ENCODE measurements at places on chromosomes 5 and 9.

DNA sequence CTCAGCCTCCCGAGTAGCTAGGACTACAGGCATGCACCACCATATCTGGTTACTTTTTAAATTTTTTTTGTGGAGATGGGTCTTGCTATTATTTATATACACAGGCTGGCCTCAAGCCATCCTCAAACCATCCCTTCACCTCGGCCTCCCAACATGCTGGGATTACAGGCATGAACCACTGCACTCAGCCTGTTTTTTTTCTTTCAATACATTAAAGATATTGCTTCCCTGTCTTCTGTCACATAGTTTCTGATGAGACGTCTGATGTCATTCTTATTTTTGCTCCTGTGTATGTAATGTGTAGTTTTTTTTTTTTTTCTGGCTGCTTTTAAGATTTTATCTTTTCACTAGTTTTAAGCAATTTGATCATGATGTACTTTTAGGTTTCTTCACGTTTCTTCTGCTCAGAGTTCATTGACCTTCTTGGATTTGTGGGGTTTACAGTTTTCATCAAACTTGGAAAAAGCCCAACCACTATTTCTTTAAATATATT is 11.4 kb upstream of the RGS3 start:
- no peaks in the 10 kb centered on the region for H3K27me3 ChIP-seq
- no peak overlapping the region for H3K4me3 ChIP-seq
- DNase-seq: no peak
- no peaks in the 10 kb centered on the region for H3K36me3 ChIP-seq

- no peaks in the 10 kb centered on the region for H3K4me1 ChIP-seq
- no peak overlapping the region for H3K27ac ChIP-seq
- H3K27me3 ChIP-seq: no peaks in the 10 kb centered on the region
- no peaks in the 10 kb centered on the region for H3K36me3 ChIP-seq
Observed at GRCh38 chr9:111752455-111752854, 42.3 kb downstream of the SHOC1 start.

GRCh38 chr9:105154723-105155191 is 89.7 kb upstream of the SLC44A1 start:
- H3K27ac ChIP-seq: no peak overlapping the region
- H3K4me1 ChIP-seq: peaks cover 11% of the 10 kb centered on the region
- H3K4me3 ChIP-seq: no peak overlapping the region
- H3K27me3 ChIP-seq: no peaks in the 10 kb centered on the region

- H3K27ac ChIP-seq: no peak overlapping the region
- H3K36me3 ChIP-seq: no peaks in the 10 kb centered on the region
- H3K27me3 ChIP-seq: no peaks in the 10 kb centered on the region
- DNase-seq: no peak
- H3K4me1 ChIP-seq: no peaks in the 10 kb centered on the region
Observed at GRCh38 chr9:74083681-74084433, 413.3 kb upstream of the RORB start.

DNA sequence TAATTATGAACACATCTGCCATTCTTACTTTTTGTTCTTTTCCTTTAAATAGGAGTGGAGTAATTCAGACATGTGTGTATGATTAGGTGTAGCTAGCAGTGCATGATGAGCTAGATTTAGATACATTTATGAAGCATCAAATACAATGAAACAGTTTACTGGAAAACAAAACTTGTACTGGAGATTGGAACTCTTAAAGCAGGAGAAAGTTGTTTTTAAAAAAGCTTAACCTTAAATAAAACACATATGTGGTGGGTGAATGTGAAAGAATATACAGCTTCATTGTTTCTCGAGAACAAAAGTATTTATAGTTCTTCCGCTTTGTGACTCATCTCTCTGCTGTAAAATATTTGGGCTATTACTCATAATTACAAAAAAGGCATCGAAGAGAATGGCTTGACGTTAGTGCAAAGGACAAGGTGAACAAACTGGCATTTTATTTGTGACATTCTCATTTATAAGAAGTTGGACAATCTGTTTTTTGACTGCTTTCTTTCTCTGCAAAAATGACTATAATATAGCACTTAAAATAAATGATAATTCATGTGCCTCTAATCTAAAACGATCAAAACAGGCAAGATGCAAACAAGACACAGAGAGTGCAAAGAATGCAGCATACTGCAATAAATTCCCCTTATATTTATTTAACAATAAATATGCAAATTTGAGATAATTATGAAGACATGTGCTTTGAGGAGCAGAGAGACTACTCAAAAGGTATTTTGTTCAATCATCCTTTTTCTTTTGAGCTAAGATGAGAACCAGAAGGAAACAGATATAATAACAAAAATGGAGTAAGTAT is 478.8 kb downstream of the CETN3 start:
- no peaks in the 10 kb centered on the region for H3K36me3 ChIP-seq
- H3K27me3 ChIP-seq: no peaks in the 10 kb centered on the region
- DNase-seq: no peak
- H3K4me3 ChIP-seq: no peak overlapping the region
- no peak overlapping the region for H3K27ac ChIP-seq
- no peaks in the 10 kb centered on the region for H3K4me1 ChIP-seq
